Iris pigment epithelial cell (primary cell): ENCODE measurements at places on chromosomes 2 and 18.

- no peak for DNase-seq
These were observed 89.5 kb upstream of the ZNF519 start for GRCh38 chr18:14221689-14222088.

DNA sequence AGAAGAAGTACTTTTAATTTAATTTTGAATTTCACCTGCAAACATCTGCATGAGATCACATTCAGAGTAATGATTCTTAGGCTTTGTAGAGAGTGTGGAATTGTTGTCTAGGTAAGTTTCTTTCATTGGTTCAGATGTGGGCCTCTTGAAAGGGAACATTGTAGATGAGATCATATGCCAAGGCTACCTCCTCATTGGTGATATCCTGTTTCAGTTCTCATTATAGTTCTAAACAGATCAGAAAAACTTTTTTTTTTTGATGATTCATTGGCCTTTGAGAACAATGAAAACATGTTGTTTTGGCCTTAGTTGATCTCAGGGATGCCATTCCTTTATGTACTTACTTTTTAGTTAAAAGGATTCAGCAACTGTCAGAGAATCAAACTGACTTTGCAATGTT, 44.5 kb downstream of the EML6 start:
- DNase-seq, result peak; percentile 87

DNA sequence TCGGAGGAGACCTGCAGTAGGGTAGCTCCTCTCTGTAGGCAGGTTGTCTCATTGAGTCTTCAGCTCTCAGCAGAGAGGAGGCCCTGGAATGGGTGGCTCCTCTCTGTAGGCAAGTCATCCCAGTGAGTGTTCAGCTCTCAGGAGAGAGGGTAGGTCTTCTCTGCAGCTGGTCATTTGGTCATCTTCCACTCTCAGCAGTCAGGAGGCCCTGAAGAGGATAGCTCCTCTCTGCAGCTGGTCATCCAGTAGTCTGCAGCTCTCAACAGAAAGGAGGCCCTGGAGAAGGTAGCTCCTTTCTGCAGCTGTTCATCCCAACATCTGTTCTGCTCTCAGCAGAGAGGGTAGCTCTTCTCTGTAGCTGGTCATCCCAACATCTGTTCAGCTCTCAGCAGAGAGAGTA, 26.0 kb upstream of the RUFY4 start:
- DNase-seq, result no peak

DNA sequence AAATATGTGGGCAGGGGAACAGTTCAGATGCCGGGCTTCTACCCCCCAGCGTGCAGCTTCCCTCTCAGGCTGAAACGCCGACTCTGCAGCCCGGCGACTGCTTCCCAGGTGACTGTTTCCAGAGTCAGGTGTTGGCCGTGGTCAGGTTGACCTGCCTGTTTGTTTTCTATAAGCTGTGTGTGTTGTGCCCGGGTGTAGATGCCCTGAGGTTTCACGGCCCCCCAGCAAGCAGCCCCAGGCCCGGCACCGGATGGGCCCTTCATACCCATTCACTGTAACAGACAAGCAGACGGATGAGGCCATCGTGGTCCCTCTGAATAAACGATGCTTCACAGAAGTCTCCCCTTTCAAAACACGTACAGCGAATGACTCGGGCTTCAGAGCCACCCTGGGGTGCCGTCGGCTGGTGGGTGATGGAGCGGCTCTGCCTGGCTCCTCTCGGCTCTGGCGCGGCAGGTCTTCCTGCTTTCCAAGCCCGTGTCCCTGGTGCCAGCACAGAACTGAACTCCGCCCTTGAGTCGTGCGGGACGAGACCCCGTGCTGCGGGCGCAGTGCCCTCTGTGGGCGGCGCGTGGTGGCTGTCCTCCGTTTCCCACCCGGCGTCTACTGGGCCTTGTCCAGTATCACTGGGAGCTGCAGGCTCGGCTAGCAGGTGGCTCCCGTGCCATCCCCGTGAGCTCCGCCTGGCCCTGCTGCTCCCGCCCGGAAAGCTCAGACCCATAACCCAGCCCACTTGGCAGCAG, 15.0 kb upstream of the KCNG2 start:
- DNase-seq, result no peak

GRCh38 chr2:148802448-148803220, 72.4 kb upstream of the KIF5C start:
- DNase-seq, result no peak

DNA sequence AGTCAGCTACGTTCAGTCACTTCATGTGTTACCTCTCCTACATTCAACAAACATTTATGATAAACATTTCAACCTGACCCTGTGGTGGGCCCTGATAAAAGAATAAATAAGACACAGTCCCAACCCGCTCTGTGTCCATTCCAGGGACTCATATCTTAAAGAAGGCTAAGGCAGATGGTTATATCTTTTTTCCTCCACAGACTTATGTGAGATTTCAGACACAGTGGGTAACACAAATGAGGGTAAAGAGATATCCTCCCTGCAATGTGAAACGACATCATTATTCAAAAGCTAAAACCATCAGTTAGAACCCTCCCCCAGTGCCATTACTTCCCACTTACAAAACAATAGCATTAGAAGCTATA, 11.1 kb upstream of the HNRNPLL start:
- no peak for DNase-seq

DNA sequence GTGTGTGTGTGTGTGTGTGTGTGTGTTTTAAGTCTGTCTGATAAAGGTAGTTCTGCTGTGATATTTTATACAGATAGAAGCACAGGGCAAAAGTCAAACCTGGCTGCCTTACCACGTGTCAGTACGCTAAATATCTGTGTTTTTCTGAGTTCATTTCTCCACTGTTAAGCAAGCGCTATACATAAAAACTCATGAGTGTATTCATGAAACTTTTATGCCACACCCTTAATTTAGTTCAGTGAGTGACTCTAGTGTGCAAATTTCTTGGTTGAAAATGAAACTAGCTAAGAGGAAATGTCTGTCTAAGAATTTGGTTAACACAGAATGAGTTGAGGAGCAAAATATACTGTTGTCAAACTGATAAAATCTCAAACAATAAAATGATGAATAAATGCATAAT, 11.2 kb downstream of the CASP10 start:
- DNase-seq, result no peak

- peak; percentile 76 for DNase-seq
These were observed 63.3 kb upstream of the GALNT5 start for GRCh38 chr2:157194097-157194688.

DNA sequence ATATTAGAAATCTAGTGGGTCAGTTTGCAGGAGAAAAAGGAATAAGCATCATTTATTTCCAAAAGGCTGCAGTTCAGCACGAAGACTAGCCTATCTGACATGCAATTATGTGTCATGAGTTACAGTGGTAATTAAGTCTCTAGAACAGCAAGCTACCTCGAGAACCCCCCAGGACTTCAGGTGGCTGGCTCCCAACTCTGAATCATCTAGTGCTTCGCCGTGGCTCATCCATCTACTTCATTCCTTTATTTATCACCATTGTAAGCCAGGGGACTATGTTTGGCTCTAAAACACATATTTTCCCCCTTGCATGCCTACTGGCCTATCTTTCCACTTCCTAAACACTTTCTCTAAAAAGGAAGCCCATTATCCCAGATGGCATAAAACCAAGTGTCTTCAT, 121.6 kb downstream of the TXNL1 start:
- no peak for DNase-seq

DNA sequence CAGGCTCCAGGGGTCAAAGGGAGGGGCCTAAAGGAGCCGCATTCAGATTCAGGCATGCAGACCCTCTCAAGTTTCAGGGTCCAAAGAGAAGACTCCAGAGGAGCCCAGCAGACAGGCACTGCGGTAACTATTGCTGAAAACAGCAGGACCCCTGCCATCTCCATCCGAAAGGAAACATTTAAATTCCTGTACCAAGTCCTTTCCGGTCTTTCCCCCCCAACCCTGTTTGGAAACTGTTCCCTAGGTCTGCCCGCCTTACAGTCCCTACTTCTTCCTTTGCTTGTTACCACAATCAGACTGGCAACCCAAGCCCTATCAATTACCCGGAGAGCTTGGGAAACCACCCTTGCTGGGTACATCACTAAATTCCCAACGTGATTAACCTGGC, 82.0 kb downstream of the DNMT3A start:
- no peak for DNase-seq

GRCh38 chr2:240467149-240467642, 31.7 kb downstream of the GPC1 start:
- DNase-seq, result no peak

DNA sequence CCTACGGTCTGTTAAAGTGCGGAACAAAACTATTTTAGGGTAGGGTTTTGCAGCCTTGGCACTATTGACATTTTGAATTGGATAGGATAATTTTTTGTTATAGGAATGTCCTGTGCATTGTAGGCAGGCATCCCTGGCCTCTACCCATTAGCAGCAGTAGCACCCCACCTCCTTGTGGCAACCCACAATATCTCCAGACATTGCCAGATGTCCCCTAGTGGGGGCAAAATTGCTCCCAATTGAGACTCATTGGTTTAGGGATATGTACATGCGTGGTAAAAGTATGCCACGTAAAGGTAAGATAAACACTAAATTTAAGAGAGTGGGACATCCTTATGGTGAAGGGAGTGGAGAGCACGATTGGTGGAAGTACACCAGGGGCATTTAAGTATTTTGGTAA, 4.6 kb downstream of the MIB1 start:
- DNase-seq, result no peak

GRCh38 chr2:134465228-134466105, 211.6 kb downstream of the MGAT5 start:
- DNase-seq, result no peak

GRCh38 chr2:1992280-1992679, 248.0 kb upstream of the PXDN start:
- DNase-seq, result no peak

- no peak for DNase-seq
These were observed 112.8 kb downstream of the PRELID3A start for GRCh38 chr18:12520442-12520992.

DNA sequence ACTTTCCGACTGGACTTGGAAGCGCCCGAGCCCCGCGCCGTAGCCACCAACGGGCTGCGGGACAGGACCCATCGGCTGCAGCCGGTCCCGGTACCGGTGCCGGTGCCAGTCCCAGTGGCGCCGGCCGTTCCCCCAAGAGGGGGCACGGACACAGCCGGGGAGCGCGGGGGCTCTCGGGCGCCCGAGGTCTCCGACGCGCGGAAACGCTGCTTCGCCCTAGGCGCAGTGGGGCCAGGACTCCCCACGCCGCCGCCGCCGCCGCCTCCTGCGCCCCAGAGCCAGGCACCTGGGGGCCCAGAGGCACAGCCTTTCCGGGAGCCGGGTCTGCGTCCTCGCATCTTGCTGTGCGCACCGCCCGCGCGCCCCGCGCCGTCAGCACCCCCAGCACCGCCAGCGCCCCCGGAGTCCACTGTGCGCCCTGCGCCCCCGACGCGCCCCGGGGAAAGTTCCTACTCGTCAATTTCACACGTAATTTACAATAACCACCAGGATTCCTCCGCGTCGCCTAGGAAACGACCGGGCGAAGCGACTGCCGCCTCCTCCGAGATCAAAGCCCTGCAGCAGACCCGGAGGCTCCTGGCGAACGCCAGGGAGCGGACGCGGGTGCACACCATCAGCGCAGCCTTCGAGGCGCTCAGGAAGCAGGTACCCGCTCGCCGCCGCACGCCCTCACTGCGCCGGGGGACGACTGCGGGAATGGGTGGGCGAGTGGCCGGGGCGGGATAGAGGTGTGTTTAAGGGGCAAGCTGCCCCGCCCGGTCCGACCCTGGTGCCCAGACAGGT, 713 bp downstream of the ATOH8 start:
- peak; percentile 53 for DNase-seq

DNA sequence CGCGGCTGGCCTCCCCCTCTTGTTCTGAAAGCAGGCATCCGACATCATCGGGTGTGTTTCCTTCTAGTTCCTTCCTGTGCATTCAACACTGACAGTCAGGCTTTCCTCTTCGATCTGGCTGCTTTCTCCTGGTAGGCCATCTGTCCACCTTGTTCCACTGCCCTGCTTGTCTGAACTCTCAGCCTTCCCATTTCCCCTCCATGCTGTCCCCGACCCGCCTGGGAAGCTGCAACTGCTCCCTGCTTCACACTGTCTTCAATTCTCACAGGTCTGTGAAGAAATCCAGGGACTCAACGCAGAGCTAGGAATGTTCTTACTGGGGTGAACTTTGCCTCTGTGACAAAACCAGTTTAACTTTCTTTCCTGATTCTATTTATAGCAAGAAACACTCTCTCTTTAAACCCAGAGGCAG, 43.0 kb downstream of the KIF3C start:
- no peak for DNase-seq

DNA sequence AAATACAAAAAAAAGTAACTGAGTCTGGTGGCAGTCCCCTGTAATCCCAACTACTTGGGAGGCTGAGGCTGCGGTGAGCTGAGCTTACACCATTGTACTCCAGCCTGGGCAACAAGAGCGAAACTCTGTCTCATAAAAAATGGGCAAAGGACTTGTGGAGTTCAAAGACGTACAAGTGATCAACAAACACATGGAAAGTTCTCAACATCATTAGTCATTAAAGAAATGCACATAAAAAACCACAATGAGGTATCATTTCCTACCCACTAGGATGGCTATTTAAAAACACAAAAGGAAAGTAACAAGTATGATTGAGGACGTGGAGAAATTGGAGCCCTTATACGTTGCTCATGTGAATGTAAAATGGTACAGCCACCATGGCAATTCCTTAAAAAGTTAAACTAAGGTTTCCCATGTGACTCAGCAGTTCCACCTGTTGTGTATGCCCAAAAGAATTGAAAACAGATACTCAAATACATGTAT, 52.3 kb downstream of the RAB10 start:
- DNase-seq, result peak; percentile 94

GRCh38 chr2:164954186-164954585, 1.1 kb downstream of the SLC38A11 start:
- DNase-seq, result no peak

DNA sequence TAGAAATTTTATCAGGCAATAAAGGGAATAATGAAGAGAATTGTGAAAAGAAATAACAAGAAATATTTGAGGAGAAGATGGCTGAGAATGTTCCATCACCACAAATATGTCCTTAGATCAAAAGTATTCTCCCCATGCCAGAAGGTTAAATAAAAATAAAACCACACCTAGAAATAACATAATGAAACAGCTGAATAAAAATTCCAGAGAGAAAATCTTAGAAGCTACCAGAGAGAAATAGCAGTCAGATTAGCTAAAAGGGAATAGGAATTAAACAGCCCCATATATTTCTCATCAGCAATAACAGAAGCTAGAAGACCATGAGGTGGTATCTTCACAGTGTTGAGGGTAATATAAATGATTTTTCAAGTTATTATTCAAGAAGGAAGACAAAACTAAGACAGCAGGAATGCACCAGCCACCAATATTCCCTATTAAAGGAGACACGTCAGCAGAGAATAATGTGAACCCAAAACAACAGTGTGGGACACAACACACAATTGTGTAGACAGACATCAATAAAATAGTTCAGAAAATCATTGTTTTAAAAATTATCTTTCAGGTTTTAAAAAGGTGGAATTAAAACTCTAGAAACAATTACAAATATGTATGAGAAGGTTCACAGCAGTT, 82.0 kb upstream of the NEDD4L start:
- no peak for DNase-seq

GRCh38 chr2:173580956-173581355, 226.3 kb downstream of the CDCA7 start:
- DNase-seq, result no peak

- peak; percentile 63 for DNase-seq
These were observed 116.7 kb upstream of the MGAT5 start for GRCh38 chr2:134137182-134137611.

GRCh38 chr2:203815541-203815898, 52.1 kb upstream of the CTLA4 start:
- no peak for DNase-seq

GRCh38 chr2:18403921-18404522, 156.4 kb downstream of the RDH14 start:
- DNase-seq, result no peak
